Cortex of kidney (tissue), 1 donor: ENCODE measurements at places on chromosomes 13 and 19.

DNA sequence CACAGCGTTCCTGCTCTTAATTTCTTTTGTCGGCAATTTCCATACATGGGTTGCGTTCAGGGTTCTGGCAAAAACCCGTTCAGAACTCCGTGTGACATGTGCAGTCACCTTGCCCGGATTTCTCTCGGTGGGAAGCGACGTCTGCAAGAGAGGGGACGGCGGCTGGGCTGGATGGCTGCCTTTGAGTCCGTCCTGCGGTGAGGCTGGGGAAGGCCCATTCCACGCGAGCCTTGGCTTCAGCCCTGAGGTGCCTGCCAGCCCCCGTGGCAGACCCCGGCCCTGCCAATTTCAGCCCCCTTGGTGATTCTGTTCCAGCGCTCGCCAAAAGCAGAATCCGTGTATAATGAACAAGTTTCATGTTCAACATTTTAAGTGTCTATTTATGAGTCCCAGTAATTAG, 72.6 kb upstream of the TSHZ3 start:
- DNase-seq: no peak

GRCh38 chr19:31312009-31312676, 37.1 kb downstream of the TSHZ3 start:
- DNase-seq: no peak

DNA sequence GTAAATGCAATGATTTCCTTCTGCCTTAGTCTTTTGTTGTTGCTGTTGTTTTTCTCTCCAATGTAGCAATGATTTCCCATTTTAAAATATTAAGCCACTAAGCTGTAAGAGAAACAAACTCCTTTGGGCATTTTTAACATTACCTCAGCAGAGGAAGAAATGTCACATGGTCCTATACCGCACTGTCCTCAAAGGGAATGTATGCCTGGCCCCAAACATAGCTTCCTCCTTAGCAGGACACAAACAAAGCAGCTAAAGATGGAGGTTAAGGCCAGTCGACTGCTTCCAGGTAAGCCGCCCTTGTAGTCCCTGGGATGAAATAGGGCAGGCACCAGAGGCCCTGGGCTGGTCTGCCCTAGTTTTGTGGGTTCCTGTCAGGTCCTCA, 249.0 kb downstream of the TSHZ3 start:
- DNase-seq: no peak

- DNase-seq: no peak
These were observed 71.1 kb upstream of the KLF12 start for GRCh38 chr13:74205313-74205690.

DNA sequence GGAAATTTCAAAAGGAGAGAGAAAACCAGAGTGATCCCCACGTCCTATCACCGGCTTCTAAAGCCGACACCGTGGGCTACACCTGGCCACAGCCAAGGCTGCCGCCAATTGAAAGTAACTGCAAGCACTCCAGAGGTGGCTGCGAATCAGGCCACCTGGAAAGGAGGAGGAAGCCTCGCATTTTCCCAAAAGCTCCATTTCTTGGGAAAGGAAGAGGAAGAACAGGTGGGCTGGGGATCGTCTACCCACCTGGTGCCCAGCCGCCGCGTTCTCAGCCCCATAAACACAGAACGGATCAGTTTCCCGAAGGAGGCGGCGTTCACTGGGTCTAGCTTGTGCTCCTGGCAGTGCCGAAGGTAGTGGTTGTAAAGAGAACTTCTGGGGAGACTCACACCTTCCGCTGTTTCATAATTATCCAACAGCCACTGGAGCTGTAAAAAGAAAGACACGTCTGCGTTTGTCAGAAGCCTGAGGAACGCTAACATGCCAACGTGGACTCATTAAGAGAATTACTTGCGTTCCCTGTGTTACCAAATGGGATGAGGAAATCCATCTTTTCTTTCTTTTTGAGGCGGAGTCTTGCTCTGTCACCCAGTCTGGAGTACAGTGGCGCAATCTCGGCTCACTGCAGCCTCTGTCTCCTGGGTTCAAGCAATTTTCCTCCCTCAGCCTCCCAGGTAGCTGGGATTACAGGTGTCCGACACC, 38.1 kb upstream of the RANBP3 start:
- DNase-seq: no peak

DNA sequence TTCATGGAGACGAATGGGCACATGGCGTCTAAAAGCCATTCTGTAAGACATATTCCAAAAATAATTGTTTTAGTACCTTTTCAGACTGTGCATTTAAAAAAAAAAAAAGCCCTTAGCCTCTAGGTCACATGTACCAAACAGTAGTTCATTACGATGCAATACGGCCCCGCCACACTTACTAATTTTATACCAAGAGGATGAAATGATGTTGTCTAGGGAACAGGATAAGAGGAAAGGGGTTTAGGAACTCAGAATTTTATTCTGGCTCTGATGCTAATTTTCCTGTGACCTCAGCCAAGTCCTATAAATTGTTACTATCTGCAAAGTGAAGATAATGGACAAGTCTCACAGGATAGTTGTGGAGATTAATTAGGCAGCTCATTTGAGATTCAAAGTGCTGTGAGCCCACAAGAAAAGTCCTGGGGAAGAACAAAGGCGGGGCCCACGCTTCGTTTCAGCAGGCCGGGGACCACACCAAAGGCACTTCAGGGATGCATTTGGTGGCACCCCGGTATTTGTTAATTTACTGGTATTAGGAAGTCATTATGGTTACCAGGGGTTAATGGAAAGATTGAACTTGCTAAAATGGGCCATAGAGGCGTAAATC, 511.1 kb downstream of the IRS2 start:
- no peak for DNase-seq

DNA sequence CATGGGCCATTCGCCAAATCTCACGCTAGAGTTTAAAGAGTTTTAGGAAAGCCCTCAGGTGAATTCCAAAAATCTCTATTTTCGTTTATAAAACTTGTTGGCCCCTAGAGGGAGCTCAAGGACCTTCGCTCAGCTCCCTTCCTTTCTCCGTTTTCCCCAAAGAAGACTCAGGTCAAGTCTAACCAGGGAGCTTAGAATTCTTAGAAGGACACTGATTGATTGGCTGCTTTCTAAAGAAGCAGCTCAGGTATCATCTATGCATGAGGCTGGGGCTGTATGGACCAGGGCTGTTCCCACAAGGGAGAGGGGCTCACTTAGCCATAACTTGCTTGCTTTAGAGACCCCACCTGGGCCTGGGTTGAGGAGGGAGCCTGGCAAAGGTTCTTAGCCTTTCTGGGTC, 20.5 kb downstream of the DZIP1 start:
- DNase-seq: no peak

DNA sequence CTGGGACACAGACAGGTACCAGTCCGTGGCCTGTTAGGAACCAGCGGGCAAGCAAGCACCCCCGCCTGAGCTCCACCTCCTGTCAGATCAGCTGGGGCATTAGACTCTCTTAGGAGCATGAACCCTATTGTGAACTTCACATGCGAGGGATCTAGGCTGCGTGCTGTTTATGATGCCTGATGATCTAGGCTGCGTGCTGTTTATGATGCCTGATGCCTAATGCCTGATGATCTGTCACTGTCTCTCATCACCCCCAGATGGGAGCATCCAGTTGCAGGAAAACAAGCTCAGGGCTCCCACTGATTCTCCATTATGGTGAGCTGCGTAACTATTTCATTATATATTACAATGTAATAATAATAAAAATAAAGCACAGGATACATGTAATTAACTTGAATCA, 3.6 kb downstream of the RASGRP4 start:
- no peak for DNase-seq

DNA sequence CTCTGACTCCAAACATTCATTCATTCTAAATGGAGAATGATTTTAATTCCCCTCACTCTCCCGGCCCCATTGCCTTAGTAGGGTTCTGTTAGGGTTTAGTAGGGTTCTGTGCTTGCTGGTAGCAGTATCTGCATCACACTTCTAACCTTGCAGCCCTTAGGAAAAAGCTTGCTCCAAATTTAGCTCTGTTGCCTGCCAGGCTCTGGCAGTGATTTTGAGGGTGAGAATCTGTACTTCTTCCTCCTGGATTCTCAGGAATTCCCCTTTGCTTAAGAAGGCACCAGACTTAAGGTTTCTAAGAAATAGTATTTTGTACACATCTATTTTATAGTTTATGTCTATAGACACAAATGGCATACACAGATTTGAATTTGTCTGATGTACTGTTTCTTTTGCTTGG, 14.7 kb downstream of the B3GLCT start:
- no peak for DNase-seq

- DNase-seq: no peak
These were observed 76.9 kb downstream of the ITGBL1 start for GRCh38 chr13:101529422-101529821.

GRCh38 chr13:42532561-42533335, 41.2 kb upstream of the TNFSF11 start:
- DNase-seq: no peak

GRCh38 chr19:48479686-48480085, 10.5 kb downstream of the CYTH2 start:
- no peak for DNase-seq

DNA sequence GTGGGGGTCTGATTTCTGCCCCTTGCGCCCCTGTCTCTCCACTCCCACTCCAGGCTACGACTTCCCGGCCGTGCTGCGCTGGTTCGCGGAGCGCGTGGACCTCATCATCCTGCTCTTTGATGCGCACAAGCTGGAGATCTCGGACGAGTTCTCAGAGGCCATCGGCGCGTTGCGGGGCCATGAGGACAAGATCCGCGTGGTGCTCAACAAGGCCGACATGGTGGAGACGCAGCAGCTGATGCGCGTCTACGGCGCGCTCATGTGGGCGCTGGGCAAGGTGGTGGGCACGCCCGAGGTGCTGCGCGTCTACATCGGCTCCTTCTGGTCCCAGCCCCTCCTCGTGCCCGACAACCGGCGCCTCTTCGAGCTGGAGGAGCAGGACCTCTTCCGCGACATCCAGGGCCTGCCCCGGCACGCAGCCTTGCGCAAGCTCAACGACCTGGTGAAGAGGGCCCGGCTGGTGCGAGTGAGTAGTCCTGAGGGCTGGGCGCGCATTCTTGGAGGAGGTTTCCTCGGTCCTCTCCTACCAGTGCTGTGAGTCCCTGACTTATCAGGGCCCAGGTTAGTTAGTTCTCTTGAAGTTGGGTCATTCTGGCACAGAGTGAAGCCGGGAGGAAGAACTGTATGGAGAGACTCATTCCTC, 12.7 kb downstream of the EHD2 start:
- DNase-seq: no peak

DNA sequence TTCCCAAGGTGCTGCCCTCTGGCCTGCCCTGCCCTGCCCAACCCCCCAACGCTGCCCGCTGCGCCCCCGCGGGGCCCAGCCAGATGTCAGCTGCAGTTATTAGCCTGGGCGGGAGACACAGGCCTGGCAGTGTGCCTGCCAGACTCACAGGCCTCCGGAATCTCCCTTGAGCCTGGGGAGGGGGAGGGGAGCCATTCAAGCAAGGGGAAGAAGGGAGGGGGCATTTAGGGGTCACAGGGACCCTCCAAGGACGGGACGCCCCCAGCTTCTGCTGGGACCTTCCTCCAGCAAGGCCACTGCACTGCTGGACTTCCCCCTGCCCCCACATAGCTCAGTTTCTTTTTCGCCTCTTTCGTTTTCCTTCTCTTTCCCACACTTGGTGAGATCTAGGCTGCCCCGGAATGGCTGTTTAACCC, 2.6 kb upstream of the JUNB start:
- DNase-seq: no peak

GRCh38 chr19:1063030-1063908, 3.7 kb upstream of the ARHGAP45 start:
- no peak for DNase-seq

GRCh38 chr19:20244356-20244755, 77.3 kb downstream of the ZNF486 start:
- no peak for DNase-seq
